Activated T-helper 1 cell treated with Interleukin-2 at 50 U/mL for 16 hours (primary cell): ENCODE measurements at places on chromosomes 3 and 15.

GRCh38 chr3:151305060-151305774, 11.4 kb downstream of the GPR87 start:
- no peak for DNase-seq

DNA sequence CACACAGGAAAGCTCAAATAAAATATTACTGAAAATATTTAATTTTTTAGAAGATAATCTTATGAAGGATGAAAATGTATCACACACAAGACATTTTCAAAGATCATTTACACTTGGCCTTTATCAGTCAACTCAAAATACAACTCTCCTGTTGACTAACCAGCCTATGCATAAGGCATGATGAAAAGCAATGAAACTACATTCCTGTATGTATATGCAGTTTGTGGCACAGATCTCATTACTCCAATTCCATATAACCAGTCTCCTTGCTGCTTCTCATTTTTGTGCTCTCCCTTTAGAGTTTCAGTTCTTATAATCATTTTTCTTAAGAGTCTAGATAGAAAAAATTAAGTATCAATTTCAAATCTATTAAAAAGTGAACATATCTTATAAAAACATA, 25.8 kb downstream of the AQR start:
- no peak for DNase-seq

GRCh38 chr3:144073698-144074097, 102.1 kb downstream of the DIPK2A start:
- no peak for DNase-seq

- DNase-seq, result no peak
Measured at GRCh38 chr3:12234192-12234591, 54.7 kb upstream of the PPARG start.

DNA sequence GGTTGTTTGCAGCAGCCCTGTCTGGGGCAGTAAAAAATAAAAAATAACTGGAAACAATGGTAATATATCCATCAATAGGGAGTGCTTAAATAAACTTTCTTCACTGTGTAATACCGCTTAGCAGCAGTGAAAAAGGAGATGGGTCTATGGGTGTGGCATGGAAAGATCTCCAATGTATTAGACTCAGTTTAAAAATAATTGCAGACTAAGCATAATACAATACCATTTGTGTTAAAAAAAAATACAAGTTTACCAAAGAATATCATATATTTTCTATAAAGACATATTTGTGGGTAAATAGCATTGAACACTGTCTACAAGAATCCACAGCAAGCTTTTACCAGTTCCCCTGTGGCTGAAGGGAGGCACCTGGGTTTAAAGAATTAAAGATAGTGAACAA, 1.0 kb upstream of the ARHGEF3 start:
- no peak for DNase-seq

GRCh38 chr3:192597506-192597905, 129.8 kb downstream of the FGF12 start:
- DNase-seq, result no peak

- no peak for DNase-seq
Measured at GRCh38 chr3:163175970-163176369, 1679.4 kb downstream of the OTOL1 start.

GRCh38 chr15:80953953-80954778, 35.5 kb downstream of the MESD start:
- DNase-seq, result no peak

GRCh38 chr15:88166082-88166993, 90.2 kb downstream of the NTRK3 start:
- DNase-seq, result no peak

DNA sequence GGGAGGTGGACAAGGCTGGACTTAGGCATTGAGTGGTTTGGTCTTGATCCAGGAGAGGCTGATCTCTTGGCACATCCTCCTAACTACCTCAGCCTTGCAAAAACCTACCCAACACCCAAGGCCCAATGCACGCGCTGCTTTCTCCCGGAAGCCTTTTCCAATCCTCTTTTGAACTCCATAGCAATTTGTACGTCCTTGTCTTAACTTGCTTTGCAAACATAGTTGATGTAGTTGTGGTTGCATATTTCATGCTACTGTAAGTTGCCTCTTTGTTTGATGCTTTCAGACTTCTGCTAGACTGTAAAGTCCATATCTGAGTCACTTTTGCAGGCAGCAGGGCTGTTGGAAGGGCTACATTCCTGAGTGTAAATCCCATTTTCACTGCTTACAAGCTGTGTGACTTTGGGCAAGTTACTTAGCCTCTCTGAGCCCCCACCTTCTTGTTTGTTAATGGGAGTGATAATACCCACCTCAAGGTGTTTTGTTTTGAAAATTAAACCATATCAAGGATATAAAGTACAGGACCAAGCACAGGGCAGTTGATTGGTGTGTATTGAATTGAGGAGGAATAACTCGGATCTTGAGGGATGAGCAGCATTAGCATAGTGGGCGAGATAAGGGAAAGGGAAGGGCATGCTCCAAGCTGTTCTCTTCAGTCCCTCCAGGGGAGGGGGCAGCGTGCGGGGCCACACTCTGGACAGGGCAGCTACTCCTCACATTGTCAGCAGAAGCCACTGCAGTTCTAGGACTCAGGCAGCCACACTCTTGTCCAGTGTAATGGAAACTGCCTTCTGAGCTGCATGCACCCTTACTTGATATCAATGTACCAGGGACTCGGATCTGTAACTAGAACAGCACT, 28.8 kb downstream of the SIAH2 start:
- no peak for DNase-seq

DNA sequence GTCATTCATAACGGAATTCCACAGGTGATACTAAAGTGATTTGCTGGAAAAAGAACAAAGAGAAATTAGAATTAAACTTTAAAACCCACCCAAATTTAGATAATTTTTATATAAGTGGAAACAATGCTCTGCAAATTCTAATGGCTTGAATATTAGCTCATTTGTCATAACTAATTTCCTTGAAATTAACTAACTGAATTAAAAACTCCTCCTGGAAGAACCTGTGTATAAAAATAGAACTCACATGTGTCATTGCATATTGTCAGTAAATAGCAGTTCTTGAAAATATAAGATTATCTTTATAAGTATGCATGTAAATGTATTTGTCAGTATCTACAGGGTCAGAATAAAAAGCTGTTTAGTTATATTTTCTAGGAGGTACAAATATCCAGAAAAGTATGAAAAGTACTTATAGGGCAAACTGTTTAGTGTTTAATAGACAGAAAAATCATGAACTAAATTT, 16.3 kb downstream of the ZIC1 start:
- DNase-seq, result no peak

DNA sequence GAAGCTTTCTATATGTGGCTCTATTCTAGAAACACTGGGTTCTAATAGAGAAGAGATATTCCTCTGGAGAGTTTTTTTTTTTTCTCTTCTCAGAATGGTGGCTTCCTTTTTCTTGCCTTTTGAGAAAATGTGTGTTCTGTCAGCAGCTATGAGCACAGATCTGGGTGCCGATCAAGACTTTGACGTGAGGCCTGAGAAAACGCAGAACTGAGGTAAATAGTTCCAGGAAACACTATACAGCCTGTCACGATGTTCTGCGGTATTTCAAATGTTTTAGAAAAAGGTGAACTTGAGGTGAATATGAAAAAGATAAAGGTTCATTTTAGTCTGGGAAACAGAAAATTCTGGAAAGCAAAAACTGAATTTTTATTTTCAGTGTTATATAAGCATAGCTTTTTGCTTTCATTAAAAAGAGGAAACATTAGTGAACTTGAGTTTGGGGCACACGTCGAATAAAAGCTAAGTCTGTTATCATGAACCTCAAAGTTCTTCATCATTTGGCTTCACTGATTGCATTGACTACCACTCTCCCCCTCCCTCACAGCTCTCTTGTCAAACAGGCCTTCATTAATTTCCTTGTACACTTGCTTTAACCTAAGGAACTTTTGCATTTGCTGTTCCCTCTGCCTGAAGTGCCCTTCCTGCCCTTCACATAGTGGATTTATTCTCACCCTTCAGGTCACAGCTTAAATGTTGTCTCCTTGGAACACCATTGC, 265.1 kb downstream of the NFKBIZ start:
- DNase-seq, result no peak

DNA sequence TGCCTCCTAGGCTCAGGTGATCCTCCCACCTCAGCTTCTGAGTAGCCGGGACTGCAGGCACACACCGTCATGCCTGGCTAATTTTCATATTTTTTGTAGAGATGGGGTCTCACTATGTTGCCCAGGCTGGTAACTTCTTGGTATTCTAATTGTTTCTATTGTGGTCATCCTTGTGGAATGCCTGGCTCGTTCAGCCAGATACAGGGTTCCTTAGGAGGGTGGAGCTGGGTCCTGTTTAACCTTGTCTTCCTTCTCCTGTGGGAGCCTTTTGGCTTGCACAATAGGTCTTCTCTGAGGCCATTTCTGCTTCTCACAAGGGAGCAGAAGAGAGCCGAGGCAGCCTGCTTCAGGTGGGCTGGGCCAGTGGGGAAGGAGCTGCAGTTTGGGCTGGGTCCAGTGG, 15.7 kb downstream of the PLEKHO2 start:
- DNase-seq, result no peak

GRCh38 chr3:148937467-148938255, 53.7 kb upstream of the GYG1 start:
- no peak for DNase-seq

GRCh38 chr3:14520967-14521366, 19.2 kb downstream of the GRIP2 start:
- no peak for DNase-seq

- DNase-seq, result no peak
Measured at GRCh38 chr3:195258449-195259153, 12.4 kb downstream of the XXYLT1 start.

GRCh38 chr3:40779039-40779438, 254.3 kb downstream of the ZNF621 start:
- no peak for DNase-seq

DNA sequence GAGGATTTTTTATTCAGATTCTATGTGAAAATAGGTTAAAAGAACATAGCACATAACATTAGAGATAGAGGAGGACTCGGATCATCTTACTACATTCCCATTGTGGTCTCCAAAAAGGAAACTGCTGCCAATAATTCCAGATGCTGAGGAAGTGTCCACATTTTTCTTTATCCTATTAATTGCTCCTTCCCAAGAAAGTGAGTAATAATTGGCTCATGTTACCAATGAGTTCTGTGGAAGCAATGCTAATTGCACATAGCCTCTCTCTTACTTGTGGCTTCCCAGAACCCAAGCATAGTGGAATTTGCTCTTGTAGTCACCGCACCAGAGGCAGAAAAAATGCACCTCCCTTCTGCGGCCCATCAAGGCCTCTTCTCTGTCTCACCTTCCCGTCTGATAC, 208.4 kb downstream of the PLOD2 start:
- DNase-seq, result no peak

DNA sequence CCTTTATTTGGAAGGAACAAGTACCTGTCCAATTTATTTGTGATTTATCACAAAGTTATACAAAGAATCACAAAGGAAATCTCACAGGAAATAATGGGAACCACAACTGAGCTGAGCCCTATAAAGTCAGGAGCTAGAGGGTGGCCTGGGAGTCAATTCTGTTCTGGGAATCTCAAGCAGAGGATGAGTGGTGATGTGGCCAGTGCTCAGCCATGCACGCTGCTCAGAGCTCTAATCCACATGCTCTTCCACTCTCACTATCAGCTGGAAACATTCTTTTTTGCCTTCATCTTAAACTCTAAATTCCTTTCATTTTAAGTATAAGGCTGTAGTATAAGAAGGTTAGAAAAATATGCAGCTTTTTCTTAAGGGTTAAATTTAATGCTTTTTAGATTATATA, 36.6 kb downstream of the UACA start:
- DNase-seq, result no peak

GRCh38 chr15:28002867-28003266, 96.2 kb downstream of the OCA2 start:
- no peak for DNase-seq

- DNase-seq, result no peak
Measured at GRCh38 chr3:23952646-23953045, 7.6 kb downstream of the NR1D2 start.

DNA sequence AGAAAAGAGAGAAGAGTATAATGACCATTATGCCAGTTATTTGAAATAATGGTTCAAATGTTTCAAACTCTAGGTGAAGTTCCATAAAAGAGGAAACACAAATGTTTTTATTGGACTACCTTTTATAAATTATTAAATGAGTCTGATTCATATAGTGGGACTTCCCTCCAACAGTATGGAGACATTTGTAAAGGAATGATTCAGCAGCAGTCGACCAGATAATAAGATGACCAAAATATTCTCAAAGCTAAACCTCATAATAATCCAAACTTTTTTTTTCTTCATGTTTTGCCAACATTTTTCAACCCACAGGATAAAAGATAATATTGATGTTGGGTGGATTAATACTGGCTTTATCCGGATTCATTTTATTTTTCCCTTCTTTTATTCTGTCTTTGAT, 18.8 kb downstream of the TIPARP start:
- no peak for DNase-seq

GRCh38 chr3:158782283-158782989, 19.4 kb upstream of the MFSD1 start:
- DNase-seq, result no peak

GRCh38 chr3:72950372-72950771, 46.2 kb upstream of the PPP4R2 start:
- no peak for DNase-seq

GRCh38 chr15:74961616-74962015, 5.0 kb upstream of the RPP25 start:
- DNase-seq, result no peak

- no peak for DNase-seq
Measured at GRCh38 chr3:194872669-194872977, 186.9 kb downstream of the FAM43A start.

DNA sequence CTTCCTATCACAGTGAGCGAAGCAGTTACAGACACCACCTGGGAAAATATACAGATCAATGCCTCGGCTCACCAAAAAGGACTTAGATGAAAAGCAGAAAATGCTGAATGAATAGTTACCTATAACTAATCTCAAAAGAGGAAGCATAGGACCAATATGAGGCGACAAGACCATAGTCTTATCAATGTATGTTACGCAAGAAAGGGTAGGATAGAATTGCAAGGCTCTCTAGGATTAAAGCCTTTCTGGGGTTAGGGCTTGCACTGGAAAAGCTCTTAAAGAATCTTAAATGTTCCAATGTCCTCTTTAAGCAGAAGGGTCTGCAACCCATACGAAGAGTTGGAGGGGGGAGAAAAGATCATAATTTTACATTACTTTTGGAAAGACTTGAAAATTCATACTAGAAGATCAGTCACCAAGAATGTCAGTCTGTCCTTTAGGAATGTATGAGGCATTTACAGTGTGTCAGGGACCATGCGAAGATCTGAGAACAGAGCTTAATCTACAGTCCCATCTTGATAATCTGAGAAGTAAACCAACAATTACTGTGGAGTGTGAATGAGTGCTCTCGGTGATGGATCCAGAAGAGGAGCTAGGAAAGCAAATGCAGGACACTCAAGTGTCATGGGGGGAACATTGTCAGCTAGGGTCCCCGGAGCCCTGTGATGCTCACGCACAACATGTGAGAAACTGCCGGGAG, 185.9 kb downstream of the GREM1 start:
- DNase-seq, result no peak

DNA sequence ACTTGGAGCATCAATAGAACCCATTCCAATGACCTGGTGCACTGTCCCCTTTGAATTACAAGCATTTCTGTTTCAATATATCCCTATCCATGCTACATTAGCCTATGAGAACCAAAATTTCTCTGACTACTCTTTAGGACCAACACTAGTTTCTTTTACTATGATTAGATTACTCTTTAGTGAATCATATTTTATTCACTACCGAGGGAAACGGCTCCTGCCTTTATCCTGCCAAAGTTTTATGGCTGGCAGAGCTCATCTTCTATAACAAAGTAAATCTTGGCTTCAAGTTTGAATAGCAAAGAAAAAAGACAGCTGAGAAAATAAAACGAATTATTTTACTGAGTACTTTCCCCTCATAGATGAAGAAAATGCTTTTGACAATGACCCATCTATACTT, 120.9 kb downstream of the SLC9A9 start:
- DNase-seq, result no peak

GRCh38 chr15:57685306-57686095, 21.0 kb upstream of the POLR2M start:
- DNase-seq, result no peak
